BE2C (cell line): ENCODE measurements at places on chromosomes 2 and 18.
A peak's percentile ranks its signal among the peaks of the same experiment; 100 is the strongest.

DNA sequence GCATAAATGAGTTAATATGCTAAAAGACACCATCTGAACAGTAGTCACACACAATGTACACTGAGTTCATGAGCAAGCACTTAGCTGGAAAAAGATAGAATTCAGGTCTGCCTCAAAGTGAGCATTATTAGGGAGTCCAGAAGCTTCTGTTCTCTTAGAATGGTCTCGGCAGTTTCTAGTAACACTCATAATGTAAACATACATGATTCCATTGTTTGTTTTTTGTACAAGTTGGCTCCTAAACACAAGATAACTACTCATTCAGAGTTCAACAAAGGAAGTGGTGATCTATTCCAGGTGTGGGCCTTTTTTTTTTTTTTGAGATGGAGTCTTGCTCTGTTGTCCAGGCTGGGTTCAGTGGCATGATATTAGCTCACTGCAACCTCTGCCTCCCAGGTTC is 66.2 kb downstream of the ESCO1 start:
- no peak for DNase-seq

- no peak for DNase-seq
Observed at GRCh38 chr18:57209713-57210106, 62.8 kb downstream of the BOD1L2 start.

DNA sequence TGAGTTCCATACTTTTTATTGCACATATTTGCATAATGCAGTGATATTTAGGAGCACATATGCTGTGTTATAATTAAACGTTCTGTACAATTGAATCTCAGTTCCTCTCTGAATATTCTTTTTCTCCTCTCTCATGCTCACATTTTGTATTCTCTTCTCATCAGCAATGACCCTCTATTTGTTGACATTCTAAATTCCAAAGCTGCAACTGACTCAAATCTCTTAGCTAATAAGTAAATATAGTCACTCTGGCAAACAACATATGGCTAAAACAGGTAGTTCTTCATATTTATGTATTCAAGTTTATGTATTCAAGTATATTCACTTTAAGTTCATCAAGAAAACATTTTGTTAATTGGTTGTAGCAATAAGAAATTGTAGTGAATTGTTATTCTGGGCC is 907.4 kb upstream of the VRK2 start:
- DNase-seq = no peak

- peak; percentile 66 for DNase-seq
Observed at GRCh38 chr2:25251422-25252273, 83.3 kb upstream of the POMC start.

DNA sequence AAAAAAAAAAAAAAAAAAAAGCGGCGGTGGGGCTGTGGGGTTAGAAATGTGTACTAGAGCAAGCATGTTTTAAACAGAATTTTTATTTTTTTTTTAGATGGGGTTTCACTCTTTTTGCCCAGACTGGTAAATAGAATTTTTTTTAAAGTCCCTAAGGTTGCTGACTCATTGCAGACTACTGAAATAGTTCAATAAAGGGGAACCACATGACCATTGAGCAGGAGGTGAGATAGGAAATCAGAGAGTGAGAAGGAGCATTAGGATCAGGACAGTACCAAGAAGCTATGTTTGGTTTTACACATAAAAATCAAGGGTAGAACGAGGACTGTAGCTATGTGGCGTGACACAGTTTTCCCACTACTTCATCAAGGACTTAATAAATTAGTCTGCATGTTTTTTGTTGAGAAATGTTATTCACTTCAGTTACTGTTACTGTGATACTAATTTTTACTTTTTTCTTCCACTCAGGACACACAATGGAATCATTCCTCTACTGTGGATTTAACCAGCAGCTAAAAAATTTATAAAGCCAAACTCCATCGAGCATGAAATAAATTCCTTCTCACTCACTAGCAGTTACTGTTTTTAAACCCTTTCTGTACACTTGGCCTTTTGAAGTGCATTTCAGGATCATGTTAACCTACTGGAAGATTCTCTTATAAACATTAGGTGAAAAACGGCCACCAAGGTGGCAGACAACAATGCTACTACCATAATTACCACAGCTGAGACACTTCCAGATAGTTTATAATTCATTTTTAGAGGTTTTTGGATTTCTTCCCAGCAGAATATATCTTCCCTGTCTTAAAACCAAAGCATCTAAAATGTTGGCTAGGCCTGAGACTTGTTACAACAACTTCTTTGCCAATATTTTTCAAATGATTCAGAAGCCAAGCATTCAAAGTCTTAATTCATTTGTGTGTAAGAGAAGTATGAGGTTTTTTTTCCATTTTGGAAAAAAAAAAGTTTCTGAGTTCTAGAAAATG is 33.2 kb downstream of the LAMA1 start:
- no peak for DNase-seq

DNA sequence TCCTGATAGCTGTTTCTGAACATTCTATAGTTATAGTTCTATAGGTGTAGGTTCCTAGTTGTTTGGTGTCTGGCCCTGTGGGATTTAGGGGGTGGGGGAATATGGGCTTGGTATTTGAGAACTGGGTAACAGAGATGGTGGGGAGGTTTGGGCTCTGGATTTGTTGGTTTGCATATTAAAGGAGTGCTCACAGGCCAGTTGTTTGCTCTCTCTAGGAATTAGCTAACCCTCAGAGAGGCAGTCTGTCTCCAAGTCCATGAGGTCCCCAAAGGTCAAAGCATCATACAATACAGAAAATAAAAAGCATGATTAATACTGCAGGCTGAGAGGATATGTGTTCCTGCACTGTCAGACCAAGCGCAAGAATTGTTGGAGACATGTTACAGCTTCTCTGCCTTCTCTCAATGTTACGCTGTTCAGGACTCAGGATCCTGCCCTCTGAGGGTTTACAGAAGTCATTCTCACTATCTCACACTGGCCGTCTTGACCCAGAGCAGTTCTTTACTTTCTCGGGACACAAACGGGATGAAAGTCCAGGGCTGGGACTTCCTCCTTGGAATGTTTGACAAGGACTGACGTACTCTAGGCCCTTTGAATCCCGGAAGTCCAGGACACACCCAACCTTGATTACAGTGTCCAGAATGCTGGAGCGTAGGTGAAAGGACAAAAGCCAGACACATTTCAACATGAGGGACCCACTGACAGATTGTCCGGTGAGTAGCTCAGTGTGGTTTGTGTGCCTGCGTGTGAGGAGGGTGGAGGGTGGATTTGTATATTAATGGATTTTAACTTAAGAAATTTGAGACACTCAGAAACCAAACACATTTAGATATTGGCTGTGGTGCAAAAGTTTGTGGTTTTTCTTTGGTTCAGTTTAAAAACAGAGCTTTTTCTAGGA is at the start of gene NOSTRIN:
NOSTRIN (plus strand) TSS at position 677 of the 898 bp plus-strand sequence; CDS start at position 687, 10 bp downstream.
- DNase-seq = no peak

- no peak for DNase-seq
Observed at GRCh38 chr18:69727912-69728572, 219.6 kb downstream of the CD226 start.

- DNase-seq = peak; percentile 8
Observed at GRCh38 chr18:361941-362310, 94.1 kb upstream of the THOC1 start.

DNA sequence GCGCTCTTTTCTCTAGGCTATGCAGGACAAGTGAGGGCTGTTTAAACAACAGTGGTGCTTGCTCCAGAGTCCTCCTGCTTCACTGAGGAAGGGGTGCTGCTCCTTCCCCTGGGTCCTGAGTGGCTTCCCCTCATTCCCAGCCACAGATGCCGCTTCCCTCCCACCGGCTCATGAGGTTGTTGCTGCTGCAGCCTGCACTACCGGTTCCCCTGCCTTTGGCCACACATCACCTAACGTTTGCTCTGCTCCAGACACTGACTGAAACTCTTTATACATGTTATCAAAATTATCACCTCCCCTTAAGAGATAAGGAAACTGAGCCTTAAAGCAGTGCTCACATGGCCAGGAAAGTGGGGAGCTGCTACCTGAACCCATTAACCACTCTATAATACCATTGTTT is 130.8 kb upstream of the LGALSL start:
- no peak for DNase-seq

DNA sequence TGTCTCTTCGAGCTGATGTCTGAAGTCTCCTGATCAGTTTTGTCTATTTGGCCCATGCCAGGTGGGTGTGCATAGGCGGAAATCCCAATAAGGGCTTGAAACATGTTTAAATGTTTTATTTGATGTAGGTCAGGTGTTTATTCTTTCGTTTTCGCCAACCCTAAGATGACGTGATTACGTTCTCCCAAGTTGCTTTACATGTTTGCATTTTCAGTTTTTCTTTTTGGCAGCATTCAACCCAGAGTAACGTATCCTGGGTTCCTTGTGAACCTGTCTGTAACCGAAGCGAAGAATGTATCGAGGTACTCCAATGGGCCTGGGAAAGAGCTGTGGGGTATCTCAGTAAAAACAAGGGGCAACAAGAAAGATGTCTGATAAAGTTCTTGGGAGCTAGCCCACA is 3.1 kb downstream of the ALPK2 start:
- no peak for DNase-seq

DNA sequence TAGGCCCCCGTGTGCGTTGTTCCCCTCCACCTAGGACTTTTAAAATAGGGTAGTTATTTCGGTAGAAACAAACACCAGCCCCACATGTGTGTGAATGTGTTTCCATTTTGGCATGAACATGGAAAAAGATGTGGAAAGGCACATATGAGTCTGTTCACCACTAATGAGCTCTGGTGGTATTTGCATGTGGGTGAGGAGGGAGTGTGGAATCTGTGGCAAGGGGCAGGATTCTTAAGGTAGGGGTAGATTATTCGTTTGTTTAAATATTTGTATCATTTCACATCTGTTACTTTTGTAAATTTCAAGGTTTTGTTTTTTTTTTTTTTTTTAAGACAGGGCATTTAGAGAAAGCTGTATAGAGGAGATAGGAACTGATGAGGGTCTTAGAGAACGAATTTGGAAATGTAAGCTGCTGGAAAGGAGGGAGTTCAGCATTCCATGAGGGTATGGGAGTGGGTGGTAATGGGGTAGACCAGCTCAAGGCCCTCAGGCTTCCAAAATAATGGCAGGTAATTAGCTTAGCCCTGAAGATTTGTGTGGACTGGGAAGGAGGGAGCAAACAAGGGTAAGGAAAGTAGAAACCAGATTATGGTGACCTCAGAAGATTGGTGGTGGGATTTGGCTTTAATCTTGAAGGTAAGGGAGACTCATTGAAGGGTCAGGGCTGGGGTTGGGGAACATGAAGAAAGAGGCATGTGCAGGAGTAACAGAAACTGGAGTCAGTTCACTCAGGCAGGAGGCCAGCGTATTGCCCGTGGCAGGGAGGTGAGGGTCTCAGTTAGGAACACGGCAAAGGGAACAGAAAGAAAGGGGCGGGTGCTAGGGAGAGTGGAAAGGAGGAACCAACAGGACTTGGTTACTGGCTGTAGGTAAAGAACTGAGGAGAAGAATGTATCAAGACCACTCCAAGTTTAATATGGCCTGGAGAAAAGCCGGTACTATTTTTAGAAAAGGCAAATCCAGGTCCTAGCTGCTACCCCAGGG is 123.6 kb downstream of the PLB1 start:
- no peak for DNase-seq

DNA sequence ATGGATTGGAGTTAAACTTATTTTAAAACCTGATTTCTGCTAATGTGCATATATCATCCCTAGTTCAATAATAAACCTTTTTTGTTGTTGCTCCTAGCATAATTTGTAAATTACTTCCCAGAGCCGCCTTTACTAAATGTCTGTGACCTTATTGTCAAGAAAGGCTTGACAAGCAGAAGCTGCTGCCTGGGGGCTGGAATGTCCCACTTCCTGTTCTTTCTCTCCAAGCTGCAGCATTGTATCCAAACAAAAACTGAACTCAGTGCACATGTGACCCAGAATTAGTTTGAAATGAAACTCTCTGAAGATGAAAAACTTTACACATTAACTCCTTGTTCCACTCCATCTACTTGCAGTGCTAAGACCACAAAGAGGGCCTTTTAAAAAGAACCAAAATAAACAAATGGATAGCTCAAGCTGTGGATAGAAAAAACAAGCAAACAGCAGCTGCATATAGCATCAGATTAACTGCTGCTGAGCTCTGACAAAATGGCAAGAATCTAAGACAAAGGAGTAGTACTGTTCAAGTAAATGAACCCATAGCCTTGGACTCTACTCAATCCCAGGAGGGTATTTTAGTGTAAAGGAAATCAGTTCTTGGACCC is 99.8 kb upstream of the NEUROD1 start:
- no peak for DNase-seq

- DNase-seq = no peak
Observed at GRCh38 chr2:7881063-7881462, 800.8 kb upstream of the ID2 start.

- DNase-seq = no peak
Observed at GRCh38 chr2:137862651-137863050, 101.6 kb upstream of the HNMT start.

- DNase-seq = no peak
Observed at GRCh38 chr2:156526950-156527636, 90.9 kb downstream of the GPD2 start.

- DNase-seq = no peak
Observed at GRCh38 chr18:31105733-31106132, 3.5 kb upstream of the DSC2 start.

DNA sequence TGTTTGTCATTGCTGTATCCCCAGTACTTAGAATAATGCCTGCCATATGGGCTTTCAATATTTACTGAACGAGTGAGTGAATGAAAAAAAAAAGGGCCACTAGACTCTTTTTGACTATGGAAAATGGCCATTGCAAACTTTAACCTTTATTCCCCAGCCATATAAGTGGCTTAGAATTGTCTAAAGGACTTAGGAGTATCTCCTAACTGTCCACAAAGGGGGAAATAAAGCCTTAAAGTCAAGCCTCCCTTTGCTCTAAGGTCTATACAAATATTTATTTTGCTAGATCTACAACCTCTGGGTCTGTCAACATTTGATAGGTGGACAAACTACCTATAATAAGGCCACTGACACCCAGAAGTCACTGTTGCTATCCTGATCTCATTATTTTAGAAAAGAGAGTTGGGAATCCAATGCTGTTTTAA is 25.7 kb downstream of the UPP2 start:
- no peak for DNase-seq

DNA sequence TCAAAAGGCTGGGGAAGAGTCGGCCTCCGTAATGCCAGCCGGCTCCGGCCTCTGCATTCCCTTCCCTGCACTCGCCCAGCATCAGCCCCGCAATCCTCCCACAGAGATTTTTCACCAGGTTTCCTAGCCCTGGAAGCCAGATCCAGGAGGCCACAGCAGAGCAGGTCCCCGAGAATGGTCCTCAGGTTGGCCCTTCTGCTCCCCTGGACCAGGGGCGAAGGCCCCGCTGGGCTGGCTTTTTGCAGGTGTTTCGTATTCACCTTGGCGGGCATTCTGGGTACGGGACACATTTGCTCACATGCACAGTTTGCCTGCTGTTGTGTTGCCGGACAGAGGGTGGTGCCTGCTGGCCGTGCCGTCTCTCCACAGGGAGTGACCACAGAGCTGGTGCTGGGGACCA is 309.5 kb downstream of the NDUFA10 start:
- DNase-seq = no peak
